ENCODE measurements at places on chromosomes 3 and 15. TPM values are rescaled to one million over a fixed set of nuclear protein-coding genes. Genes with fewer than 3 reads are reported as not detected.

GRCh38 chr15:34336231-34336990, 1.2 kb downstream of the SLC12A6 start:
- DNase-seq = peak; percentile 24

GRCh38 chr3:111072031-111072921, 660 bp downstream of the NECTIN3 start:
- DNase-seq = no peak

DNA sequence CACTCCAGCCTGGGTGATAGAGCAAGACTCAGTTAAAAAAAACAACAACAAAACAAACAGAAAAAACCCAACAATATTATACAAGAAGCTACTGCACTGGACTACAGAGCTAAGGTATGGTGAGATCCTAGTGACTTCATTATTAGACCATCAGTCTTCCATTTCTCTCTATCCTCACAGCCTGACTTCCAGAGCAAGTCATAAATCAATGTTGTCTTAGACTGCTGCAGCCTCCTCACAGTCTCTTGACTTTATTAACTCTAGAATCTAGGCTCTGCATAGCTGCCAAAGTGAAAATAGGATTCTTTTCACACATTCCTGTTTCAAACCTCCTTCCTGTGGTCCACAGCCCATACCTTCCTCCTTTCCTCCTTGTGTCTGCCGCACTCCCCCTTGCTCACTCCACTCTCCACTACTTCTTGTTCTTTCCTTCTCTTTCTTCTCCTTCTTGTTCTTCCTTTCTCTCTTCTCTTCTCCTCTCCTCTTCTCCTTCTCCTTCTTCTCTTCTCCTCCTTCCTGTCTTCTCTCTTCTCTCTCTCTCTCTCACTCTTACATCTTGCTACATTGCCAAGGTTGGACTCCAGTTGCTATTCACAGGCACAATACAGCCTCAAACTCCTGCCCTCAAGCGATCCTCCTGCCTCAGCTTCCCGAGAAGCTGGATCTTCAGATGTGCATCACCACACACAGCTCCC, 49.4 kb downstream of the CCR4 start:
- no peak for DNase-seq

The GABRA5 gene
- not detected for total RNA-seq

DNA sequence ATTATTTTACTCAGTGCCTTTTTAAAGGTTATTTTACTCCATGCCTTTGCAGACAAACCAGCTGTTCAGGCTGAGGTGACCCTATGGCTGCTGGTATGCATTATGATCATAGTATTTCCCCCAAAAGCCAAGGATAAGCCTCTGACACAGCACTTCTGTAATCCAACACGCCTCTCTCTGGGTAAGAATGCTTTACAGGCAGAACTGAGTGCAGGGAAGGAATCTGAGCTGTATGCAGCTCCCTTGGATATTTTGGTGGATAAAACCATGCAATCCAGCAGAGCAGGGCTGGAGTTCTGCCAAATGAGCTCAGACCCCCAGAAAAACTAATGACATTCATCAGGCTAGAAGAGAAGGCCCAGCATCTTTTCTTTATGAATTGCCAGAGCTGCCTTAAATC, 11.7 kb upstream of the MAP1A start:
- DNase-seq = no peak

DNA sequence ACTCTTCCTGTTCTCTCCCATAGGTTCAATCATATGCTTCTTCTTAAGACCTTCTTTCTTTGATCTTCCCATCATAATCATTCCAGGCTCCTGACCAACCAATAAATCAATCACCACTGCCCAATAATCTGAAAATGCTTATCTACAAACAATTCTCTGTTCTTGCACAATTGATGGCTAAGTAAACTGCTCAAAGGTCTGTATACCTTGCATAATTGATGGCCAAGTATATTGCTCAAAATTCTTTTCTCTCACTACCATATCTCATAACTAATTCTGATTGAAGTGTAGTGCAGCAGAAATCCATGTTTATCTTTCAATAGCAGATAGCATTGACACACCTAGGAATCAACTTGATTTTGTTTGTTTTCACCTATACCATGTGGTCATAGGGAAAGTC, 83.4 kb upstream of the EPHA6 start:
- no peak for DNase-seq

- DNase-seq = peak; percentile 77
Measured at GRCh38 chr3:172522871-172523818, at the start of gene TNFSF10. Gene TNFSF10, minus strand, starts transcription at chr3:172523430. Its CDS starts 46 bp downstream, at chr3:172523384.

GRCh38 chr3:38147421-38147820, 9.0 kb downstream of the MYD88 start:
- no peak for DNase-seq

GRCh38 chr3:56089739-56090138, 378.5 kb downstream of the ERC2 start:
- no peak for DNase-seq

The NMNAT3 gene
- total RNA-seq = 2.2 TPM

The BNC1 gene
- total RNA-seq = not detected
